NCI-H1417 (cell line): ENCODE measurements at places on chromosomes 4 and X.

- no peak for DNase-seq
Measured at GRCh38 chr4:186915816-186916215, 192.2 kb upstream of the FAT1 start.

DNA sequence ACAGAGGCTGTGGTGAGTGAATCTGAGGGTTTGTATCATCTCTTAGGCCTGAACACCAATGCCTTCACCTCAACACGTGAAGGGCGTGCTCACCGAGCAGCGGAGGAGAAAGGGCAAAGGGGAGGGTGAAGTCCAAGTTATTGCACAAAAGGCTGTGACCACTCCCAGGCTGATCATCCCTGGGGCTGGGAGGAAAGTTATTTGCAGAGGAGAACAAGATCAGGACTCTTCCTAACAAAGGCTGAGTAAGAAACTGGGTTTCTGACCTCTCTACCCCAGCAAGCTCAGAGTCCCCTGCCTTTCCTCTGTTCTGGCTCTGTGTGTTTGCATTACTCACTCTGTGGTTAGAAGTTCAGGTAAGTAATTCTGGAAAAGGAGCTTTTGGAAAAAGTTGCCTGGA is 366.3 kb upstream of the CXorf51A start:
- no peak for DNase-seq

DNA sequence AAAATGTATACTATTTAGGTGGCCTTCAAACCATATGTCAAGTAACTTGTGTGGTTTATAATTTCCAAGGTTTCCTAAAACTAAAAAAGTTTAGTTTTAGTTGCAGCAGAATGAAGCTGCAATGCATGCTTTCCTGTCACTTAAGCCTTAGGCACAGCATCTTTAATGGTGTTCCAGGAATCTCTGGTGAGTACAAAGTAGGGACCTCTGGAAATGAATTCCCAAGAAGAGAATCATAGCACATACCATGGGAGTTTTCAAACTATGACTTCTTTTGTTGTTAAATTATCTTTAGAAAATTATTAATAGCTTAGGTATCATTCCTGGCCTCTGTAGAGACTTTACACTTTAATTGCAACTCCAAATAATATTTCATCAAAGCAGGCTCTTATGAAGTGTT is 1005.9 kb upstream of the PABPC4L start:
- no peak for DNase-seq

DNA sequence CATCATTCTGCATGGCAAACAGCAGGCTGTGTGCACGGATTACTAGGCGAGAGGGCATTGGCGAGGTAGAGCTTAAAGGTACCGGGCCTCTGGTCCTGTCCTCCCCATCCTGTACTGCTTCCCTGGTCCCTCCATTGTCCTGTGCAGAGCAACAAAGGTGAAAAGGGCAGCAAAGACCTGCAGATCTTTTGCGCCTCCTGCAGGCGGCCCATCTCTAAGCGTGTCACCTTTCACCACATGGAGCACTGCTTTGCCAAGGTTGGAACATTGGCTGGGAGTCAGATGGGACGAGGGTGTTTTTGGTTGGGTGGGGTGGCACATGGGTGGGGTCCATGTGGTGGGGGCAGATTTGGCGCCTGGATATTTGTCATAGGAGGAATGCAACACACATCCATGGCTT is 64.7 kb upstream of the UXT start:
- DNase-seq = no peak

GRCh38 chrX:53308836-53309235 is 27.5 kb upstream of the IQSEC2 start:
- no peak for DNase-seq

- no peak for DNase-seq
Measured at GRCh38 chr4:41944089-41944488, 8.9 kb downstream of the TMEM33 start.
